ENCODE measurements at places on chromosomes 16 and 17.

- no peak for DNase-seq
These were observed 38.5 kb upstream of the NOL11 start for GRCh38 chr17:67679225-67679624.

- no peak for DNase-seq
These were observed 13.2 kb downstream of the XYLT1 start for GRCh38 chr16:17457513-17457912.

GRCh38 chr16:67120025-67120424 is 10.3 kb downstream of the PHAF1 start:
- no peak for DNase-seq

- no peak for DNase-seq
These were observed 296.4 kb downstream of the GRIN2A start for GRCh38 chr16:9885876-9886275.

DNA sequence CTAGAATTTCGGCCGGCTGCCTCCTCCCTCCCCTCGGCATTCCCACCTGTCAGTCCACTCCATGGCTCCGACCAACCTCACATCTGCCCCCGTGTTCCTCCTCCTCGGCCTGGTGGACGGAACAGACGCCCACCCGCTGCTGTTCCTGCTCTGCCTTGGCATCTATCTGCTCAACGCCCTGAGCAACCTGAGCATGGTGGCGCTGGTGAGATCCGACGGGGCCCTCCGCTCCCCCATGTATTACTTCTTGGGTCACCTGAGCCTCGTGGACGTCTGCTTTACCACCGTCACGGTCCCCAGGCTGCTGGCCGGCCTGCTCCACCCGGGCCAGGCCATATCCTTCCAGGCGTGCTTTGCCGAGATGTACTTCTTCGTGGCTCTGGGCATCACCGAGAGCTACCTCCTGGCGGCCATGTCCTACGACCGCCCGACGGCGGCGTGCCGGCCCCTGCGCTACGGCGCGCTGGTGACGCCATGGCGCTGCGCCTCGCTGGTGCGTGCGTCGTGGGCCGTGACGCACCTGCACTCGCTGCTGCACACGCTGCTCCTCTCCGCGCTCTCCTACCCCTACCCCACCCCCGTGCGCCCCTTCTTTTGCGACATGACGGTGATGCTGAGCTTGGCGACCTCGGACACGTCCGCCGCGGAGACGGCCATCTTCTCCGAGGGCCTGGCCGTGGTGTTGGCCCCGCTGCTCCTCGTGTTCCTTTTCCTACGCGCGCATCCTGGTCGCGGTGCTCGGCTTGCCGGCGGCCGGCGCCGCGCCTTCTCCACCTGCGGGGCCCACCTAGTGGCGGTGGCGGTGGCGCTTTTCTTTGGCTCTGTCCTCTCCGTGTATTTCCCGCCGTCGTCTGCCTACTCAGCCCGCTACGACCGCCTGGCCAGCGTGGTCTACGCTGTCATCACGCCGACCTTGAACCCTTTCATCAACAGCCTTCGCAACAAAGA is at the start of gene OR3A2:
OR3A2 (minus strand) TSS at position 440 of the 948 bp plus-strand sequence.
- no peak for DNase-seq

DNA sequence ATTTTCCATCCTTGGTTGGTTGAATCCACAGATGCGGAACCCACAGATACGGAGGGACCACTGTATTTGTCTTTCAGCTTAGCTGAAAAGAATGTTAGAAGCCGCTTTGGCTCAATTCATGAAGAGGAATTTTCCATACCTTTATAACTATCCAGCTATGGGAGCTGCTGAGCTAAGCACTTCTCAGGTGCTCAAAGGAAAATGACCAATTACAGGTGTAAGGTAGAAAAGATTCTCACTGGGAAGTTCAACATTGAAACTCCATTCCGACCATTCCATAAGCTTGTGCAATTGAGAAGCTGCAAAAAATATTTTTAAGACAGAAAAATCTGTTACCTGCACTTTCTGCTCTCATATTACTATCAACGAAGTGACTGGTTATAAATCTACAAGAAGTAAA is 2.7 kb downstream of the AHSP start:
- DNase-seq: no peak

DNA sequence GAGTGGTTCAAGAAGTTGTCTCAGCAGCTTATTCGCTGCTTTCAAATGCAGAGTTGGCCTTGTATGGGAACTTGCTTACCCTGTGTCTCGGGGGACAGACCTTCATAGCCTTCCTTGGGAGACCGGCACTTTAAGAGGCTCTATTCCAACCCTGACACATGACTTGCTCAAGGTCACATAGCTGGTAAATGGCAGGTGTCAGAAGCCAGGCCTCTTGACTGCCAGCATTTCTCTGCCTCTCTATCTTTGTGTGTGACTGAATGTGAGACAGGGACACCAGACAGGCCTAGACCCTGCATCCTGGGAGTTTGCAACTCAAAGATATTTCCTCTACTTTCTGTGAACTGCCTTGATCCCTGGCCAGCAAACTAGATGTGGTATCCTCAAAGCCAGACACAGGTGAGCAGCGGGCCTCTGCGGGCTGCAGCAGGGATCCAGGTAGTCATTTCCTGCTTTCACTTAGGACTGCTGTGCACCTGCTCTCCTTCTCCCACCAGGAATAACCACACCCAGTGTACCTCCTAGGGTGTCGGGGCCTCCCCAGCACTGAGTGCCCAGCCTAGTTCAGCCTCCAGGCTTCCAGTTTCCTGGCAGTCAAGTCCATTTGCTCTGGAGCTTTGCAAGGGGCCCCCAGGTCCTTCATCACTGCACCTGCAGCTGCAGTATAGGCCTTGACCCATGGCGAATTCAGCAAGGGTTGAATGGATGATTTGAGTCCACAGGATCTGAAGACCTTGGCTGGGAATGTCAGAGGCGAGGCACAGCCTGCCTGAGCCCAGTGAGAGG is 116.6 kb upstream of the TNRC6C start:
- no peak for DNase-seq

- no peak for DNase-seq
These were observed 7.2 kb downstream of the EFCAB5 start for GRCh38 chr17:29948448-29949215.

DNA sequence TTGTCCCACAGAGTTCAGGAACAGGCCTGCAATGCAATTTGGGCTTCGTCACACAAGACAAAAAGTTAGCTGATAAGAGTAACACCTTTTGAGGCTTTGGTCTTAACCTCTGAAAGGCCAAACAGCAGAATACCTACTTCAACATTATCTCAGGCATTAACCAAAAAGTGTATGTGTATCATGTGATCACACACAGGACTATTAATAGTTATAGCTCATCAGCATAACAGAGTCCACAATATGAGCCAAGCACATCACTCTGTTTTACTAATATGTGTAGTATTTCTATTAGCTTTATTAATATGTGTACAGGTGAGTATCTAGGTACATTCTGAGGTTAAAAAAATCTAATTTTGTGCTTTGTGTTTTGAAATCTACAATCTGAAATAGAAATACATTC is 30.8 kb downstream of the MYO1D start:
- DNase-seq: no peak

GRCh38 chr16:51228097-51228659 is 77.1 kb upstream of the SALL1 start:
- DNase-seq: no peak

GRCh38 chr16:85262558-85263238 is 150.4 kb upstream of the CIBAR2 start:
- no peak for DNase-seq

DNA sequence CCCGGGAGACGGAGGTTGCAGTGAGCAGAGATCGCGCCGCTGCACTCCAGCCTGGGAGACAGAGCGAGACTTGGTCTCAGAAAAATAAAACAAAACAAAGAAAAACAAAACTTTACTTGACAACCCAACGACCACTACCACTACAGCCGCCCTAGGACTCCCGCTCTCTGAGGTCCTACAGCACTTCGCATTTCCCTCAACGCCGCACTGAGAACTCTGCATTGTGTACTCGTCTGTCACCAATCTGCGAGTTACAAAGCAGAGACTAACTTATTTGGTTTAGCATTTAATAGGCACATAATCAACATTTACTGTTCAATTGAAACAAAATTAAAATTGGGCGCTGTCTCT is 479 bp upstream of the ZNF207 start:
- DNase-seq: no peak

- no peak for DNase-seq
These were observed 28.2 kb upstream of the PSMD7 start for GRCh38 chr16:74268372-74268782.

DNA sequence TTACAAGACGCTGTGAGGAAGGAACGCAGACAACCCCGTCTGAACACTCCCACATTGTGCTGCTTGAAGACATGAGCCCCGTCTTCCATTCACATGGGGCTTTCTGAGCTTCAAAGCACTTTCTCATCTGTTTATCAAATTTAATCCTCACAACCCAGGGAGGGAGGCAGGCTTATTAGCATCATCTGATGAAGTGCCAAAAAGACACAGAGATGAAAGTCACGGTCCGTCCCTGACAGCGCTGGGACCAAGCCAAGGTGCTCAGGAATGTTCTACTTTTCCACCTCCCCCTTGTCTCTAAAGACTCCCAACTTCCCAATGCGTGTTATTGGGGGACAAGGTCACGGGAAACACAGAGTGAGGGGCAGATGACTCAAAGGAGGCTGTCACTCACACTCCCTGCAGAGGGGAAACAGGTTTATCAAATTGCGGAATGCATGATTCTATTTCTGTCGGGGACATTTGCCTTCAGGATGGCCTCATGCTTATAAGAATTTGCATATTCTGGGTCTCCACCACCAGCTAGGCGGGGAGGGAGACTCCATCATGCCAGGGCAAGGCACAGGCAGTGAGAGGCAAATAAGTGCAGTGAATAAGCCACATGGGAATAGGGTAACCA is 10.7 kb downstream of the XYLT1 start:
- DNase-seq: no peak

- no peak for DNase-seq
These were observed 123.1 kb downstream of the NPIPB5 start for GRCh38 chr16:22633799-22634198.

DNA sequence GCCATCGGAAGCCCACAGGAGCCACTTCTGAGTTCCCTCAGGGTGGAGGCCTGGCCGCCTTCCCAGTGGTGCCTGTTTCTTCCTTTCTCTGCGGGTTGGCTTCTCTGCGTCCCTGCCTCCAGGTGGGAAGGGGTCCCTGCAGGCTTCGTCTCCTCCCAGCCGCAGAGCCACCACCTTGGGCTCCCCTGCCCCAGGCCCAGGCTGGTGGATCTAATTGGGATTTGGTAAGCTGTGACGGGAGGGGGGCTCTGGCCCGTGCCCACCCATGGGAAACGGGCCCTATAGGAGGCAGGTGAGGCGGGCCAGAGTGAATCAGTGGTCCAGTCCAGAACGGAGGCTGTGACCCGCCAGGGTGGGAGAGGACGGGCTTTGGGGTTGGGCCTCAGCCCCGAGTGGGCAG is 32.1 kb downstream of the JPH3 start:
- DNase-seq: no peak
